ENCODE measurements at places on chromosomes 13 and 19.

DNA sequence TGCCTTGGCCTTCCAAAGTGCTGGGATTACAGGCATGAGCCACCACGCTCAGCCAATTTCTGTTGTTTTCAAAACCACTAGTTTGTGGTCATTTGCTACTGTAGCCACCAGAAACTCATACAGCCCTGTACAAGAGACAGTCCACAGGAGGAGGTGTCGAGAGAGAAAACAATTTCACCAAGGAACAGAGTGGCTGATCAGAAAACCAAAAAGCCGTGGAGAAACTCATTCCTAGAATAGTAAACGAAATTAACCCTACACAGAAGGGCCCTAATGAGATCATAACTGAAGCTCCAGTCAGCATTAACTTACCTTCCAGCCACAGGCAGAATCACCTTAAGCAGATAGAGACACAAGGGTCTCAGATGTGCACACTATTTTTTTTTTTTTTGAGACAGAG lies 3.8 kb upstream of the CCDC124 start:
- no peak for DNase-seq

GRCh38 chr13:67281466-67281865 lies 51.3 kb upstream of the PCDH9 start:
- DNase-seq = no peak

DNA sequence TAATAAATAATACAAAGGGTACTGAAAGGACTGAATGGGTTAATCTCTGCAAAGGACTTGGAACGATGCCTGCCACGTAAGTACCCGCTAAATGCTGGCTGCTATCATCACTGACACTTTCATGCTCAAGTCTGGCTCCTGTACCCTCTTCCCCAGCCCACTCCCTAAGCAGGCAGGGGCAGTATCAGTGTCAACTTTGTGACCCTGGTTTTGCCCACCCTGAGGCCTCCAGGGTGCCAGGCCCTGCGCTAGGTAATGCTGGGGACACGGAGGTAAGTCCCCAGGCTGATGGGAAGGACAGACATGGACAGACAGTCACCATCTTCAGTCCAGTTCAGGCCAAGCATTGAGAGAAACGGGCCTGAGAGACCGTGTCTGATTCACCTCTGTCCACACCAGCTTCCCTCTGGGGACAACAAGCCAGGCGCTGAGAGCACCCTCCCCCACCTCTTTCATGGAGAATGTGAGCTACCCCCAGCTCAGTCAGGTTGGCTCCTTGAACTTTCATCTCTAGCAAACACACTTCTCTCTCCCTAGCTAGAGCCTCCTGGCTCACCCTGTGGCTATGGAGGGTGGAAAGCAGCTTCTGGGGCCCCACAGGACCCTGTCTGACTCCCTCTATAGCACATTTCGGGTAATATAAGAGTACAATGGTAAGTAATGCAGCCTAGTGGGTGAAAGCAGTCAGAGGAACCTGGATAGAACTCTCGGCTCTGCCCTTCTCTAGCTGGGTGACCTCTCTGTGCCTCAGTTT lies 800 bp downstream of the ETFB start:
- no peak for DNase-seq

DNA sequence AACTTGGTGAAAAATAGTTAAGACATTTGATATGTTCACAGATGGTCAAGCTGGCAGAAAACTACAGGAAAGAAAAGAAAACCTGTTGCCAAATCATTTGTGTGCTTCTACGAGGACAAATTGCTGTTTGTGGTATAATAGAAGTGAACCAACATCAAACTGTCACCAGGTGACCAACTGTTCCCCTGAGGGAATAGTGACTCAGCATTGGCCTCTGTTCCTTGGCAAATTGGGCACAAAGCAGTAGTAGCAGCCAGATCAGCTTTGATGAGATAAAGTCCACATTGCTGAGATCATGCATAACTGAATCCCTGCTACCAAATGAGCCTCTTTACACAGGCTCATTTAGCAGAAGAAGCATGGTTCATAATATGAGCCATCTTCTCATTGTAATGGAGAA lies 103.5 kb downstream of the POSTN start:
- no peak for DNase-seq

DNA sequence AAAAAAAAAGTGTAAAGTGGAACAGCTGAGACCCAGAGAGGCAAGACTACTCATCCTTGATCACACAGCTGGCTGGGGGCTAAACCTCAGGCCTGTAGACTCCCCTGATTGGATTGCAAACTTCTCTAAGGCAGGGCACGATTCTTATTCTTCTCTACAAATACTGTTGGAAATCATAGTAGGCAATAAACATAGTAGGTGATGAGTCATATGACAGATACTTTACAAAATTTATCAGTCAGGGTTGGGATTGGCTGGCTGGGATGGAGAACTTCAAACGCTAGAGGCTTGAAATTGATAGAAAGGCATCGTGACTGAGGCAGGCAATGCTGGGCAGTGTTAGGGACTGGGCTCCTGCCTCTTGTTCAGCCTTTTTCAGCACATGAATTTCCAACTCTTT lies 5.9 kb upstream of the MATK start:
- DNase-seq = no peak

- no peak for DNase-seq
Observed at GRCh38 chr13:84553227-84553626, 671.0 kb upstream of the SLITRK1 start.

- DNase-seq = peak; percentile 86
Observed at GRCh38 chr13:50713523-50714248, 129.8 kb downstream of the DLEU7 start.

DNA sequence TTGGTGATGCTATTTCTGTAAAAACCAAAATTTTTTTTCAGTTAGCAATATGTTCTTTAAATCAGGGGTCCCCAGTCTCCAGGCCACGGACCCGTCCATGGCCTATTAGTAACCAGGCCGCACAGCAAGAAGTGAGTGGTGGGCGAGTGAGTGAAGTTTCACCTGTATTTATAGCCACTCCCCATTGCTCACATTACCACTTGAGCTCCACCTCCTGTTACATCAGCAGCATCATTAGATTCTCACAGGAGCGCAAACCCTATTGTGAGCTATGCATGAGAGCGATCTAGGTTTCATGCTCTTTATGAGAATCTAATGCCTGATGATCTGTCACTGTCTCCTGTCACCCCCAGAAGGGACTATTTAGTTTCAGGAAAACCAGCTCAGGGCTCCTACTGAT lies 58.9 kb upstream of the SLC7A1 start:
- no peak for DNase-seq

DNA sequence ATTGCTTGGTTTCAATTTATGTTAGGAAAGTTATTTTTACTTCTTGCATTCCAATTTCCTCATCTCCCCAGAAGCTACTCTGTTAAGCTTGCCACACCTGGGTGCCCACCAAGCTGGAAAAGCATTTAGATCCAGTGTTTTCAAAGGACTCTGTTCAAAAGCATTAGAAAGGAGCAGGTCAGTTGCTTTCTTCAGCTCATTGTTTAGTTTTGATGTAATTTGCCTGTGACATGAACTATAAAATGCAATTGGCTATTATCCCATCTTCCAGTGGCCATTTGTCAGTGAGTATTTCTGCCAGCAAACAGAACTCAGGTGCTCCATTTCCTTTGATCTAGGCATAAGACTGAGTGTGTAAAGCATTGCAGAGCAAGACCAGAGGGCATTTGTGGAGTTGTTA lies 46.7 kb upstream of the RNF113B start:
- no peak for DNase-seq

GRCh38 chr19:17860331-17860992 lies 752 bp downstream of the RPL18A start:
- no peak for DNase-seq

- no peak for DNase-seq
Observed at GRCh38 chr13:47832458-47832972, 168.6 kb downstream of the SUCLA2 start.

GRCh38 chr13:113207890-113208420 lies 514 bp downstream of the PCID2 start:
- no peak for DNase-seq

- no peak for DNase-seq
Observed at GRCh38 chr19:29526730-29527499, 1.1 kb downstream of the VSTM2B start.

DNA sequence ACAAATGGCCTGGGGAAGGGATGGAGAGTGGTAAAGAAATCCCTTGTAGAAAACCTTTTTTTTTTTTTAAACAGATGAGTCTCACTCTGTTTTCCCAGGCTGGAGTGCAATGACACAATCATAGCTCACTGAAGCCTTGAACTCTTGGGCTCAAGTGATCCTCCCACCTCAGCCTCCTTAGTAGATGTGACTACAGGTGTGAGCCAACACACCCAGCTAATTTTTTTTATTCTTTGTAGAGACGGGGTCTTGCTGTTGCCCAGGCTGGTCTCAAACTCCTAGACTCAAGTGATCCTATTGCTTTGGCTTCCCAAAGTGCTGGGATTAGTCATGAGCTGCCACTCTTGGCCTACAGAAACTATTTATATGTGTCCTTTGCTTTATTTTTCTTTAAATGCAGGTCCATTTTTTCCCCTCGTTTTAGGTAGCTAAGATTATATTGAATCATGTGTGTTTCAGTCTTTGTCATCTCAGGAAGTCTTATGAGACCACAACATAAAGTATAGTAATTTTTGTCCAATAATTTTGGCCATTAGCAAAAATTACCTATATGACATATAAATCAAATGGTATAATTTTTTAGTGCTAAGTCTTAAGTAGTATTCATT lies 10.5 kb downstream of the LPAR6 start:
- no peak for DNase-seq

GRCh38 chr19:41627966-41628675 lies 1.2 kb upstream of the CEACAM4 start:
- DNase-seq = no peak

GRCh38 chr19:30653646-30654386 lies 281.6 kb downstream of the ZNF536 start:
- DNase-seq = no peak

GRCh38 chr19:11880598-11880997 lies 7.0 kb upstream of the ZNF69 start:
- no peak for DNase-seq

DNA sequence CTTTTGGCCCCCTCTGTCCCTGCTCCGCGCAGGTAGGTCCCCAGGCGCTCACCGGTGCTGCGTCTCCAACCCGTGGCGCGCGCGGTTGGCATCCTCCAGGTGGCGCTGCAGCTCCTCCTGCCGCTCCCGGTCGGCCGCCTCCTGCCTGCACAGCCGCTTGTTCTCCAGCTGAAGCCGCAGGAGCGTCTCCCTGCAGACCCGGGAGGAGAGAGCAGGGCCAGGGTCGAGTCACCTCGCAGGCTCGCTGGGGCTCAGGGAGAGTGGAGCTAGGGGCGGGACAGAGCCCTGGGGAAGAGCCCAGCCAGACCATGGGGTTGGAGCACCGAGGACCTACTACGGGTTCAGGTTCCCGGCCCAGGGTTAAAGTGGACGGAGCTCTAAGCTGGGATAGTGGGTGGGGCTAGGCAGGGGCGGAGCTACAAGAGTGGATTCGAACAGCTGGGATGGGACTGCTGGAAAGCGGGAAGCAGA lies 9.3 kb downstream of the HOOK2 start:
- no peak for DNase-seq

- no peak for DNase-seq
Observed at GRCh38 chr13:98892821-98893220, 85.0 kb downstream of the DOCK9 start.

DNA sequence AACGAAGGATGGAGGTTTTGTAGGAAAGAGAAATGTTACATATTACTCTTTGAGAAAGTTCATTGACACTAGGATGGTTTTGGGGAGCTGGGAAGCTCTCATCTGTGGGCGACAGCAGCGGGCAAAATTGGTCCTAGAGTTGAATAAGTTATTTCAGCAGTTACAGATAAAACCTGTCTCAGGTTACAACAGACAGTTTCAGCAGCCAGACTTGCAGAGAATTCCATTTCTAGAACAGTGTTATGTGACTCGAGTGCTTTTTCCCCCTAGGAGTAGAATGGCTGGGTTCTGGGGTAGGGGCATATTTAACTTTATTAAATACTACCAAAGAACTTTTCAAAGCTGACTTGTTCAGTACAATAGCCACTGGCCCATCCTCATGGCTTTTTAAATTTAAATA lies 46.7 kb upstream of the UBL3 start:
- DNase-seq = no peak

DNA sequence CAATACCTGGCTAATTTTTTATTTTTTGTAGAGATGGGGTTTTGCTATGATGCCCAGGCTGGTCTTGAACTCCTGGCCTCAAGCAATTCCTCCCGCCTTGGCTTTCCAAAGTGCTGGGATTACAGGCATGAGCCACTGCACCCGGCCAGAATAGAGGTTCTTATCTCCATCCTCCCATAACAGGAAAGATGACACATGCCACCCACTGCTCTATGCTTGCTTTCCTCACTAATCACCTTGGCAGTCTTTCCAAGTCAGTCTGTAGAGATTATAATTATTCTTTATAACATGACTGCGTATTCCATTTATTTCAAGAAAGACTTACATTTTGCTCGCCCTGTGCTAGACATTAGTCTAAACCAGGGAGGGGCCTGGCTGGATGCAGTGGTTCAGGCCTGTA lies 6.7 kb downstream of the VAV1 start:
- no peak for DNase-seq

- no peak for DNase-seq
Observed at GRCh38 chr19:17687857-17688784, at the start of gene UNC13A. TSS of gene UNC13A (minus strand) at chr19:17688354. CDS start at chr19:17688199, 155 bp downstream.

DNA sequence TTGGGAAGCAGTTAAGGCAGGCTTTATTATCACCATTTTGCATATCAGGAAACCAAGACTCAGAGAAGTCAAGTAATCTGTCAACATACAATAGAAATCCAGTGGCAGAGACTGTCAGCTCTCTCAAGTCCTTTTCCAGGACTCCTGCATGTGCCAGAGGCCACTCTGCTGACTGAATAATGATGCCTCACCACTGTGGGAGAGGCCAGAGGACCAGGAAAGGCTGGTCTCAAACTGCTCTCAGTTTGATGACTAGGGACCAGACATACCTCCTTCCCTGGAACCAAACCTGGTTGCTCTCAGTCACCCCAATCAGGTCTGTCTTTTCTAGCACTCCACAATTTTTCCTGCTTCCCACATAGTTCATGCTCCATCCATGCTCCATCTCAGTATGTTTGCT lies 8.0 kb downstream of the RNASEH2B start:
- no peak for DNase-seq

- DNase-seq = no peak
Observed at GRCh38 chr19:58335630-58336029, 8.8 kb downstream of the ZSCAN22 start.

DNA sequence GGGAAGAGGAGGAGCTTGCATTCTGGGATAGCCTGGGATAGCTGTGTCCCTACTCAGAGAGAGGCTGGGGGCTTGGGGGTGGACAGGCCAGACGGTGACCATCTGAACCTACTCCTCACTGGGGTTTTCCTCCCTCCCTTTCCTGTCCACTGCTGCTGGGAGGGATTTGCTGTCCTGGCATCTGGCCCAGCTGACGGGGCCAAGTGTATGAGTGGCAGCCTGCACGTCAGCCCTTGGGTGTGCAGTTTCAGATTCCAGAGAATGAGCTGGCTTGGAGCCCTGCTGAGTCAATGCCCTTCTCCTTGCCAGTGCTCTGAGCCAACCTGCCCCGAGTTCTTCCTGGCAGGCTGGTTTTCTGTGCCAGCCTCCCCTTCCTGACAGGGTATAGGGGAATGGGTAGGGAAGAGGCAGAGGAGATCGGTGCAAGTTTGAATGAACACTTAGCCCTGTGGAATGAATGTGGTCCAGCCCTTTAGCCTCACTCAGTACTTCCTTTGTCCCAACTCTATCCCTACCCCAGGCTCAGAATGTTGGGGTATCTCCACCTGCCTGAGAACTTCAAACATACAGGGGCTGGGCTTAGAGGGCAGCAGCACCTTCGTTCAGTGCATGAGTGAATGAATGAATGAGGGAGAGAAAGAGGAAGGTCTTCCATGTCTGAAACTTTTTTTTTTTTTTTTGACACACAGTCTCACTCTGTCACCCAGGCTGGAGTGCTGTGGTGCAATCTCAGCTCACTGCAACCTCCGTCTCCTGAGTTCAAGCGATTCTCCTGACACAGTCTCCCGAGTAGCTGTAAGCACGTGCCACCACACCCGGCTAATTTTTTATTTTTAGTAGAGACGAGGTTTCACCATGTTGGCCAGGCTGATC lies 1.8 kb upstream of the ANGPTL4 start:
- peak; percentile 94 for DNase-seq
